Hepatocyte (in vitro differentiated cells): ENCODE measurements at places on chromosomes 16 and 17.

DNA sequence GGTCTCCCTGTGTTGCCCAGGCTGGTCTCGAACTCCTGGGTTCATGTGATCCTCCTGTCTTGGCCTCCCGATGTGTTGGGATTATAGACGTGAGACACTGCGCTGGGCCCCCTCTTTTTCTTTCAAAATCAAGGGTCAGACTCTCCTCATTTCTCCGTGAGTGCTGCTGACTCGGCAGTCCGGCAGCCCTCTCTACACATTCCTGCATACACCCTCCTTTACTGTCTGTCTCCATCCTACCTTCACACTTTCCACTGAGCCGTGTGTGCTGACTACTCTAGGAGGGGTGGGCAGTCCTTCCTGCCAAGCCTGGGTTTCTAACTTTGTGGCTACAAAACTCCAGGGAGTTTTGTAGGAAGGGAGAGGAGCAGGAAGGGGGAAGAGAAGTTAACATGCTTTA is 195.2 kb downstream of the PARN start:
- DNase-seq = no peak
- no peak overlapping the region for H3K4me3 ChIP-seq
- no peaks in the 10 kb centered on the region for H3K27me3 ChIP-seq
- no peaks in the 10 kb centered on the region for H3K36me3 ChIP-seq
- H3K27ac ChIP-seq = no peak overlapping the region

- no peak overlapping the region for H3K4me3 ChIP-seq
- H3K27ac ChIP-seq = no peak overlapping the region
- no peaks in the 10 kb centered on the region for H3K36me3 ChIP-seq
- DNase-seq = peak; percentile 52
These were observed 25.5 kb downstream of the KDM8 start for GRCh38 chr16:27228621-27229501.

DNA sequence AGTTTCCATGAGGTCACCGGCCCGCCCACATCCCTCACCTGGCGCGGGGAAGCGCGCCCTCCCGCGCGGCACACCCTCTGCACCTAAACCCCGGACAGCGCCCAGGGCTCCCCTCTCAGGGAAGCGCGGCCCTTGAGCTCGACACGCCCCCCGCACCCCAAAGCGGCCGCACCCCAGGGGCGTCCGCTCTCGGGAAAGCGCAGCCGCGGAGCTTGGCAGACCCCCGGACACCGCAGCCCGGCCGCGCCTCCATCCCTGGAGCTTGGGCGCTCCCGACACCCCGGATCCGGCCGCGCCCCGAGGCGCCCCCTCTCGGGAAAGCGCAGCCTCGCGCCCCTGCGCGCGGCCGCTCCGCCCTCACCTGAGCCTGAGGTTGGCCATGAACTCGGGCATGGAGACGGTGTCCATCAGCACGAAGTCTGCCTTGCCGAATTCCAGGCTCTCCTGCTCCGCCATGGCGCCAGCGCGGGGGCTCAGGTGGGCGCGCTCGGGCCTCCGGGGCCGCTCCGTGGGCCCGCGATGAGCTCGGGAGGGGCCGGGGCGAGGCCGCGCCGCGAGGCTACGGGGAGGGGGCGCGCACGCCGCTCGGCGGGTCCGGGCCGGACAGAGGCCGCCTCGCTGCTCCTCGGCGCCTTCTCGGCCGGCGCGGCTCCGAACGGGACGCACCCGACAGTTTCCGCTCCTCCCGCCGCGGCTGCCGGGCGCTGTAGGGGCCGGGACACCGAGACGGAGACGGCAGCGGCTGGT is at the start of gene MYO1D:
Gene MYO1D, minus strand, starts transcription at position 708 of the 747 bp plus-strand sequence. Its CDS starts 252 bp downstream, at position 456.
- H3K27me3 ChIP-seq = no peaks in the 10 kb centered on the region
- H3K4me3 ChIP-seq = peak within 1 kb of the TSS; percentile 97
- peaks cover 9% of the 10 kb centered on the region for H3K4me1 ChIP-seq
- H3K27ac ChIP-seq = peak within 1 kb of the TSS; percentile 99

DNA sequence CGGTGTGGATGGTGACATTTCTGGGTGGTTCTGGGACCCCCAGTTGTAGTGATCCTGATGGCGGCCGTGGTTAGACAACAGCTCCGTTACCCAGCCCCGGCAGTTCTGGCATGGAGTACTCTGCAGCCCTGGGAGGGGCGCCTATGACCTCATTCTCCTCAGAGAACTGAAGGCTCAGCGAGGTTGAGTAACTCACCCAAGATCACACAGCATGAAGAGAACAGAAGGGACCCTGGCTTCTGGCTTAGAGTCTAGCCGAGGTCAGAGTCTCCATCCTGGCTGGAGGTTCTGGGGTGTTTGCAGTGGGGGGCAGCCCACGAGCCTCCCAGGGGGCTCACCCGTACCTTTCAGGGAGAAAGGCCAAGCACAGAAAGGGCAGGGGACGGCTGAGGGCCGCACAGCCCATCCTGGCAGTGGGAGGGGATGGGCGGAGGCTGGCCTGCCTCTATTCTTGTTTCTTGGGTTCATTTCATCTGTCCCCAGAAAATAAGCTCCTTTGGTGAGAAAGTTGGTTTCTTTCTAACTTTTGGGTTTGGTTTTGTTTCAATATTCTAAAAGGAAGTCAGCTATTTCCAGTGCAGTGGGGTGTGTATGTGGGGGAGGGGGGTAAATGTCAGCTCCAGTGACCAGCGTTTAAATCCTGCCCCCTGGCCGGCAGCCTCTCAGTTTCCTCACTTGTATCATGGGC is 13.2 kb downstream of the ZFPM1 start:
- no peak for DNase-seq
- H3K36me3 ChIP-seq = no peaks in the 10 kb centered on the region
- H3K27me3 ChIP-seq = no peaks in the 10 kb centered on the region
- no peak overlapping the region for H3K4me3 ChIP-seq
- peak overlapping the region; percentile 31 for H3K27ac ChIP-seq

DNA sequence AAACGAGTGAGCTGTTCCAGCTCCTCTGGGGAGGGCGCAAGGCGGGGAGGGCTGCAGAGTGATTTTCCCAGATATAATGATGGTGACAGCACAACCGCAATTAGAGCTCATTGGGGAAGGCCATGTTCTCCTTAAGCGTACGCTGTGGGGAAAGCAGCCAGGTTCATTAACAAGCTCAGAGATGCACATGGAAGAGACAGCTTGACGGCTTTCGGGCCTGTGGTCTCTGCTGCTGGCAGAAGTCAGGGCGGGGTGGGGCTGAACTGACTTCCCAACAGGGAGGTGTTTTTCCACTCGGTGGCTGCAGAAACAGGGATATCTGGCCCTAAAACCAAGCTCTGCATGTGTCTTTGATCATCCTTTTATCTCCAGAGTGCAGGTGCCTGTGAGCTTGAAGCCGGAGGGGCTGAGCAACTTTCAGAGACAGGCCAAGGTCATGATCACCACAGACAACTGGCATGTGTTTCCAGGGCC is 24.0 kb upstream of the CACNG1 start:
- H3K4me3 ChIP-seq = no peak overlapping the region
- H3K4me1 ChIP-seq = peaks cover 3% of the 10 kb centered on the region
- DNase-seq = no peak
